ENCODE measurements at places on chromosomes 3 and 15. TPM values are rescaled to one million over a fixed set of nuclear protein-coding genes. Genes with fewer than 3 reads are reported as not detected.

COL7A1 gene
- 0.78 TPM for total RNA-seq

MINAR1 gene
- 3.8 TPM for total RNA-seq

NR2F2 gene
- total RNA-seq, result not detected

CCDC39 gene
- not detected for total RNA-seq

MUC13 gene
- 0.07 TPM for total RNA-seq

RTP3 gene
- total RNA-seq, result not detected

RHCG gene
- total RNA-seq, result not detected

GXYLT2 gene
- total RNA-seq, result not detected

ISL2 gene
- total RNA-seq, result 8.7 TPM

CCR5 gene
- not detected for total RNA-seq

SLC9C1 gene
- not detected for total RNA-seq

PEX11A gene
- not detected for total RNA-seq

SLC6A11 gene
- not detected for total RNA-seq

CCR9 gene
- total RNA-seq, result not detected

CHL1 gene
- total RNA-seq, result 9.9 TPM

MYRIP gene
- 36.1 TPM for total RNA-seq

NMNAT3 gene
- total RNA-seq, result not detected

STRC gene
- 1.2 TPM for total RNA-seq

PRKCI gene
- 8.7 TPM for total RNA-seq

SLC7A14 gene
- total RNA-seq, result not detected

TMEM42 gene
- 19.2 TPM for total RNA-seq

GOLGA8S gene
- total RNA-seq, result not detected

GPR87 gene
- total RNA-seq, result not detected

FAM43A gene
- 80.7 TPM for total RNA-seq

GRIP2 gene
- not detected for total RNA-seq

CALML4 gene
- 7.0 TPM for total RNA-seq

ATP10A gene
- total RNA-seq, result not detected

KLHL6 gene
- 41.1 TPM for total RNA-seq

TRH gene
- not detected for total RNA-seq

PRRT3 gene
- 1.0 TPM for total RNA-seq

ECE2 gene
- total RNA-seq, result 0.15 TPM

ITGB5 gene
- total RNA-seq, result 0.86 TPM

INSYN1 gene
- total RNA-seq, result not detected

ADAMTSL3 gene
- not detected for total RNA-seq

Data from Karpas-422 (cell line).